ENCODE measurements at places on chromosomes 5 and 9.

- DNase-seq = no peak
These were observed 197.0 kb upstream of the DMAC1 start for GRCh38 chr9:7996558-7996957.

DNA sequence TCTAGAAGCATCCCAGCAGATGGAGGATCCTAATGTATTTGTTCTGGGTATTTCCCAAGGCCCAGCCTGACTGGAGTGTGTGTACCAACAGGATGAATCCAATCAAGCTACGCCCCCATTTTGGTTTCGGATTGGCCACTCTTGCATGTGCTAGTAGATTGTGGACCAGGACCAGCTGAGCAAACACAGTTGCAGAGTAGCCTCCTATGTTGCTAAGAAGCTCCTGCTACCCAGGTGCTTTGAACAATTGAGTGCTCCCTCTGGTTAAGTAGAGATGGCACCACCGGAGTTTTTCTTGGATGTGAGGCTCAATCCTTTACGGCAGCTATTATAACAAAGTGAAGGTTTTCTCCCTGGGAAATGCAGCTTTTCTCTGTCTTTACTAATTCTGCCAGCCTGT, 204.5 kb downstream of the NTRK2 start:
- DNase-seq = no peak

GRCh38 chr9:119283078-119283794, 86.0 kb downstream of the BRINP1 start:
- DNase-seq = no peak

DNA sequence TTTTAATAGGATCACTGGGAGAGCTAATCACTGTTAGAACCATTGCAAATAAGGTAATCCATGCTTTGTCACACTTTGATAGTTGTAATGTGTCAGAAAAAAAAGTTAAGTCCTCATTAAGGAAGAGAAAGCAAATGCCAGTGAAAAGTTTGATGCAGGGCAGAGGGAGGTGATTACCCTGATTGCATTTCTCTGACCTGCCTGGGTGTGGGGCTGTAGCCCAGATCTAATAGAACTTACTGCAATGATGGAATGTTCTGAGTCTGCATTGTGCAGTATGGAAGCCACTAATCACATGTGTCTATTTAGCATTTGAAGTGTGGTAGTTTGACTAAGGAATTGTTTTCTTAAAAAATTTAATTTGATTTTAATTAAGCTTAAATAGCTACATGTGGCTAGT, 202.7 kb downstream of the ATP10B start:
- DNase-seq = no peak
